B cell (primary cell): ENCODE measurements at places on chromosomes 4 and X.

- DNase-seq = peak; percentile 31
Observed at GRCh38 chr4:184268584-184269160, 51.0 kb upstream of the ENPP6 start.

DNA sequence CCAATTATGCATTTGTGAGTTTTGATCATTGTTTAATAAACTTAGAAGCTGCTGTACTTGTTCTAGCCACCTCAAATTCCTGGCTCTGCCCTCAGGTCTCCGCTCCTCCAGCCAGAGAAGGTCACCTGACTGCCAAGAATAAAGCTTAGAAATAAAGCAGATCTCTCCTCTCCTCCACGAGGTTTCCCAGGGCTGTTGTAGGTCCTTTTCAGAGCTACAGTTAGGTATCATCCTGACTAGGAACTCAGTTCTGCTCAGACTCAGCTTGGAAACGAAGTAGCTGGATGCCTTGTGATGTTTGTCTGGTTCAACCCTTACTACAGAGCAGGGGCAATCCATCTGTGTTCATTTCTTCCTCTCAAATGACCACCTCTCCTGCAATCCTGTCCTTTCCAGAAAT, 79.1 kb upstream of the RAPGEF2 start:
- DNase-seq = no peak

DNA sequence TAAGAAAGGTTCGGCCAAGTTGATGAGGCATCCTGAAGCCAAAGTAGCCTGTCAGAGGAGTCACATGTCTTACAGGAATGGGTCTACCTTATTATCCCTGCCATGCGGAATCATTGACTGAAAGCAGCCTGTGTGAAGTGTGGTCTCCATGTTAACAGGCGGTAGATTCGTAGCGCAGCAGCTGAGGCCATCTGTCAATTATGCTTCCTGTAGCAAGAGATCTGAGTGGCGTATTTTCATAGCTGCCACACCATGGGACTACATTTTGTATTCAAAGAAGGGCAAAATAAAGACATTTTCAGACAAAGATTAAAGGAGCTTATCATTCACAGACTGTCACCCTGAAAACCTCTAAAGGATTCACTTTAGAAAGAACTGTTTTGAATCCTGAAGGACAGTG, 11.2 kb upstream of the MED14 start:
- no peak for DNase-seq

DNA sequence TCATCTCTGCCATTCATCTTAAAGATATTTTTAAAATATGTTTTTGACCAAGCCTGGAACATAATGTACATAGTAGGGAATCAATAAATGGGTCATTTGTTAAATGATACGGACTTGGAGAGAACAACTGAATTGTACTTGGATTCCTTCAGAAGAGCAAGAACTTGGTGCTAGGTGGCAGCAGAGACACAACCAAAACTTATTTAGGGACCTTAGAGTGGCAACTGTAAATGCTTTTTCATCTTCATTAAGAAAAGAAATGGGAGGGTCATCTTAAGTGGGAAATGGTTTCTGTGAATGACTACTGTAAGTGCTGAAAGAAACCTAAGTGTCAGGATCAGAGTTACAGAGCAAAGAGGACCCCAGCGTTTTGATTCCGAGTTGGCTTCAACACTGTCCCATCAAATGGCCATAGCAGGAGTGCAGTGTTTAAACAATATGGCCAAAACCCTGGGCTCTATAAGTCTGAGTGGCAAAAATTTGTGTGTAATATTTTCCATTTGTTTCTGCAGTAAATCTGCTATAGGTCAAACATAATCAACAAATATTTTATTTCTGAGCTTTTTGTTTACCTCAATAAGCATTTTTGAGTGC, 213.6 kb downstream of the PALLD start:
- no peak for DNase-seq

DNA sequence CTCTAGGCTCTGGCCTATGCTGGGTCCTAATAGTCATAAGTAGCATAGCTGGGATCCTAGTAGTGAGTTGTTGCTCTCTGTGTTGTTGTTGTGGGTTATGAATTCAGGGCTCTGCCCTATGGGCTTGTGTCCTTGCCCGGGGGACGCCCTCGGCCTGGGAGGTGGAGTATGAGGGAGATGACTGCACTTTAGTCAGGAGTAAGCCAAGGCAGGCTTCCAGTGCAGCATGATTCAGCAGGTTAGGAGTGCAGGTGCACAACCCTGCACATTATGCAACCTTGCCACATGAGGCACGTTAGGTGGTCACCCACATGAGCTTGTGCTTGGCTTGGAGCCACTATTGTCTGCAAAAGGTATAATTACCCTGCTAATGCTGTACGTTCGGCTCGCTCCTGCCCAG, 58.4 kb upstream of the CCDC149 start:
- no peak for DNase-seq

GRCh38 chr4:78318126-78318525, 233.4 kb upstream of the ANXA3 start:
- DNase-seq = no peak

DNA sequence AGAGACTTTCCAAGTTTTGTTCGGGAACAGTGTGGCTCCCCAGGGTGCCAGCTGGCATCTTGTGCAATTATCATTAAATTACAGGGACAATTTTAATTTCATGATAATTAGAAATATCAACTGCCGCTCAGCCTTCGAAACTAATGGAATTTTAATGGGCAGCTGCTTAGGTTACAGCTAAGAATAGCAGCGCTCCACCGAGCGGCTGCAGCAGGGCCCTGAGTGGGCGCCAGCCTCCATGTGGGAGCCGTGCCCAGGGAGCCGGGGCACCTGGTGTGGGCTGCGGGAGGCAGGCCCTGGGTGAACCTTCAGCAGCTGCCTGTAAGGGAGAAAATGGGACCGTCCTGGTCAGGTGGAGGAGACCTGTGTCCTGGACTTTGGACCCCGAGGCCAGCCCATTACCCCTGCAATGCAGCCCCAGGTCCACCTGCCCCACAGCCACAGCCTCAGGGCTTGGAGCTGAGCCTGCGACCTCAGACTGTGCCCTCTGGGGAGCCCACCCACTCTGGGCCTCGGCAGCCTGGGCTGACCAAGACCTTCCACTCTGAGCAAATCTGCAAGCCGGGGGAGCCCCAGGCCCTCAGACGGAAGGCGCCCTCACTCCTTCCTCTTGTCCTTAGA, 21.1 kb downstream of the MSANTD1 start:
- DNase-seq = peak; percentile 2

- no peak for DNase-seq
Observed at GRCh38 chrX:67289055-67289499, 254.7 kb upstream of the AR start.

DNA sequence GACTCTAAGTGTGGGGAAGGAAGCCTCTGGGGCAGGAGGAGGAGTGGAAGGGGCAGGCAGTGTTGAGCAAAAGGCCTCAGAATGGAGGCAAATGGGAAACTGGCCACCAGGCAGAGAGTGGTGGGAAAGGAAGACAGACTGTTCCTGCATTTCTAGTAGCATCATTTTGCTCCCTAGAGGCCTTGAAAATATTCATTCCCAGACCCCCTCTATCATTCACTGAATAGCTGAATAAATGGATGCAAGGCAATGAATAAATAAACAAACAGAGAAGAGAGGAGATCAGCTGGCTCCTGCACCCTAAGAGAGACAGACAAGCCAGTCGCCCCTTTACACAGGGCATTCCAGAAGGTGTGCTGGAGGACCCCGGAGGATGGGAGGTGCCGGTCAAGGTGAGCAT, 511.9 kb downstream of the BCOR start:
- no peak for DNase-seq

DNA sequence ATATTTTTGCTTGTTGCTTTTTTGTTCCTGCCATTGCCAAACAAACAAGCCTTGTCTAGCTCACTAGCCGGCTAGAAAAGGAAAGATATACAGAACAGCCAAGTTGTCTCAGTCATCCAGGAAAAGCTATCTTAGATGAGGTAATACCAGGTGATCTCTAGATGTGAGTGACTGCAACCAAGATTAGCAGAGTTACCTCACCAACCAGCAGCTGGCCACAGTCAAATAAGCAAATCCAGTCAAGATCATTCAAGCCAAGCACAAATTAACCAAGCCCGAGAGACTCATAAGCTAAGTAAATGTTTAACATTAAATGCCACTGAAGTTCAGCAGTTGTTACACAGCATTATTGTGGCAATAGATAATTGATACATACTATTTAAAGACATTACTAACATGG, 108.6 kb downstream of the CENPC start:
- no peak for DNase-seq

DNA sequence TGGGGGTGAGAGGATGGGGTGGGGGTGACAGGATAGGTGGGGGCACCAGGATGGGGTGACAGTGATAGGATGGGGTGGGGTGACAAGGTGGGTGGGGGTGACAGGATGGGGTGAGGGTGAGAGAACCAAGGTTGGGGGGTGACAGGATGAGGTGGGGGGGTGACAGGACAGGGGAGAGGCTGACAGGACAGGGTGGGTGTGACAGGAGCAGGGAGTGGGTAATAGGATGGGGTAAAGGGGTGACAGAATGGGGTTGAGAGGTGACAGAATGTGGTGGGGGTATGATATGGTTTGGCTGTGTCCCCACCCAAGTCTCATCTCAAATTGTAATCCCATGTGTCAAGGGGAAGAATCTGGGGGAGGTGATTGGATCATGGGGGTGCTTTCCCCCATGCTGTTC, 26.0 kb downstream of the RNF212 start:
- no peak for DNase-seq

DNA sequence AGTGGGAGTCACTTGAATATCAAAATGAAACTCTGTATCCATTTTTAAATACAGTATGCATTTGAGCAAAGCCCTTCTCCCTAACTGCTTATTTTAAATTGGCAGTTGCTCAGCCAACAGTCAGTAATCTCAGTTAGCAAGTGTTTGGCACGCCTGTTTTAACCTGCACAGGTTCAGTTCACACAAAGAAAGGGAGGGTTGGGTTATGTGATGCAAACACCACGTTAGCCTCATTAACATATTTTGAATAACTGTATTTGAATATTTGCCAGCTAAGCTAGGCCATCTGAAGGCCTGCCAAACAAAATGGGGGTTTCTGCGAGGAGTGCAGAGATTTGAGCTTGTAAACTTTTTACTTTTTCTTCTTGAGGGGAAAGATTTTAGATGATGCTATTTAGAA, 19.8 kb downstream of the GAB1 start:
- DNase-seq = peak; percentile 56

- DNase-seq = no peak
Observed at GRCh38 chr4:176746846-176747245, 45.9 kb downstream of the VEGFC start.

GRCh38 chr4:39181520-39181904, 817 bp upstream of the WDR19 start:
- no peak for DNase-seq

DNA sequence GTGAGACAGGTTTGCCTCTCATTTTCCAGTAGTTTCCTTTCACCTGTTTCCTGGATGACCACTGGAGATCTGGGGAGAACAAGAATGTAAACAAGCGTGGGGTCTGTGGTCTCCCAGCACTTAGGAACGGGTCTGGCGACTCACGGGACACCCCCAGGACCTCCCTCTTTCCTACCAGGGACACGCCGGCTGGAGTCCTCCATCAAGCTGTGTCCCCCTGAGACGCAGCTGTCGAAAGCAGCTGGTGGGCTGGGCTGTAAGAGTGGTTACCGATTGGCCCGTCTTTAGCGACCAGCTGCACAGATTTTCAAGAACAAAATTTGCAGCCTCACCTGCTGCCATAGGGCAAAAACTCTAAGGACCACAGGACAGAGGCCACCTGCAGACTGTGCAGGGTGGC, 11.9 kb downstream of the LRPAP1 start:
- no peak for DNase-seq
